ENCODE measurements at places on chromosomes 1 and 21.

DNA sequence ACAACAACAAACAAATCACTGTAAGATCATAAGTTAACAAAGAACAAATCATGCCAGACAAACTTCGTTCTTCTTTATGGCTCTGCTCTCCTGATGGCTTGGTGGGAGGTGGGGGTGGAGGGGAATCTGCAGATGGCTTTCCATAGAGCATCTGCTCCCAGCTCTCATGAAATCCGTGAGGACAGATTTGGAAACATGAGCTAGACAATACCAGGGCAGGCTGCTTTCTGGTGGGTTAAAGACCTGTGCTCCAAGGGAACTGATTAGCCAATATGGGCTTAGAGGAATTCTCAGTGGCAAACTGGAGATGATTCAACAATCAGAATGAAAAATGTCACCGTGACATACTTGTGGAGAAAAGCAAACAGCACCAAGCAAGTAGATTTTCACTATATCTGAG, 69.4 kb upstream of the TLR5 start:
- no peak for DNase-seq

GRCh38 chr1:183600136-183600535, 9.9 kb upstream of the NCF2 start:
- no peak for DNase-seq

DNA sequence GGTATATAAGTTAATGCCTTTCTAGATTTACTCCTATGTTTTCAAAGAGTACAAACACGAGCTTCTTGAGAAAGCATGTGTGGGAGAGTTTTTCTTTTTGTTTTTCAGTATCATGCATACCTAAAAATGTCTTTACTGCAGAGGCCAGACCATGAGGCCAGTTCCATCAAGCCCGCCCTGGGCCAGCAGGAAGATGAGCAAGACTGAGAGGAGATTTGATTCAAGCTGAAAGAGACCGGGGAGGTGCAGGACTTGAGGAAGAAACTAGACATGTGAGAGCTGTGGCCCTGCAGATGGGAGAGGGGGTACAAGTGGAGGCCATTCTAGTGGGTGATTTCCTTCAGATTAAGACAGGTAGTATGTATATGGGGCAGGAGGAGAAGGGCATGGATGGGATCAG, 33.4 kb upstream of the NTPCR start:
- no peak for DNase-seq

DNA sequence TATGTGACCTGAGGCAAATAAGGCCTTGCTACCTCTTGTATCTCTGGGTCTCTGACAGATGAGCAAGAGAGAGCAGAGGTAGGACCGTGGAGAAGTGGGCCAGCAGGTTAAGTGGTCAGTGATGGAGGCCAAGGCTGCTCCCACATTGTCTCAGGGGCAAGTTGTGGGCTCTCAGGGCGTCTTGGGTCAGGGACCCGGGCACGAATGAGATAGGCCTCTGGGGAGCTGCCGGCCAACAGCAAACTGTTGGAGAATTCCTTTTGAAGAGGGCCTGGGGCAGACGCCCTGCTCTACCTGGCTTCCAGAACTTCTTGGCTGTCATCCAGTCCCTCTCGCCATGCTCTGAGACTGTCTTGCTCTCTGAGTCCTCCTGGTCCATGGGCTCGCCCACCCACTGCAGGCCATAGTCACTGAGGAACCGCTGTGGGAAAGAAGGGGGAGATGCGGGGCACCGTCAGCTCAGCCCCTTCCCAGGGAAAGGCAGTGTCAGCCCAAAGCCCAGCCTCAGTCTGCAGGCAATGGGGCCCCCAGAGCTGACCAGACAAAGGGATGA, 12.4 kb downstream of the UBXN11 start:
- DNase-seq: no peak

GRCh38 chr1:182119631-182120030, 58.1 kb upstream of the ZNF648 start:
- DNase-seq: no peak

DNA sequence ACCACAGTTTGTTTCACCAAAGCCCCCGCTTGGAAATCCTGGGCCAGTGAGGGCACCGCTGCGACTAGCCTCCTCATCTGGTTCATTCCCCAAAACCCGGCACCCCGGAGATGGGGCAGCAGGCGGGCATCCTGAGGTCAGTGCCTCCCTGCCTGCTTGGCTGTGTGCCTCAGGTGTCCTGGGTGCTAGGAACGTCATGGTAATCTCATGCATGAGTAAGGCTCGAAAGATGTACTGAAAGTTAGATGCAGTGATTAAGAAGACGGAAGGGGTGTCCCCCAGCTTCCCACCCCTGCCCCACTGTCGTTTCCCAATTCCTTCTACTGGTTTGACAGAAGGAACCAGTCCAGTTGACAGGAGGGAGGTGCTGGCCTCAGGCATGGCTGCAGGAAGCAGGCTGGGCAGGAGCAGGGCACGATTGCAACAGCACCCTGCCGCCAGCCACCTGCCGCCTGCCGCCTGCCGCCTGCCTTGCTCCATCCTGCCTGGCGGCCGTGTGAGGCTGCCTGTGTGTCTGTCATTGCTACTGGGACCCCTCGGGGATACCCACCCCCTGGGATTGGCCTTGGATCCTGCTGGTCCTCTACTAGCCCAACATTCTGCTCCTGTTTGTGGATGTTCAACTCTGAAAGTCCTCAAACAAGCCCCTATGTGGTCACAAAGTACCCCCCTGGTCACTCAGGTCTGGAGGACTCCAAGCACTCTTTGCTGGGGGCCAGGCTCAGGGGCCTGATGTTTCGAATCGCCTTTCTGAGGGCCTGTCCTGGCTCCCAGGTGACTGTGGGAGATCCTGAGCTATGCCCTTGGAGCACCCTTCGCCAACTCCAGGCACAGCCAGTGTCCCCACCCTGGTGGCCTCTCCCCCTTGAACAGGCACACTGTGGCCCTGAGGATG, 73.0 kb upstream of the IFFO2 start:
- no peak for DNase-seq

GRCh38 chr1:19710825-19711611, 46.3 kb downstream of the HTR6 start:
- no peak for DNase-seq

DNA sequence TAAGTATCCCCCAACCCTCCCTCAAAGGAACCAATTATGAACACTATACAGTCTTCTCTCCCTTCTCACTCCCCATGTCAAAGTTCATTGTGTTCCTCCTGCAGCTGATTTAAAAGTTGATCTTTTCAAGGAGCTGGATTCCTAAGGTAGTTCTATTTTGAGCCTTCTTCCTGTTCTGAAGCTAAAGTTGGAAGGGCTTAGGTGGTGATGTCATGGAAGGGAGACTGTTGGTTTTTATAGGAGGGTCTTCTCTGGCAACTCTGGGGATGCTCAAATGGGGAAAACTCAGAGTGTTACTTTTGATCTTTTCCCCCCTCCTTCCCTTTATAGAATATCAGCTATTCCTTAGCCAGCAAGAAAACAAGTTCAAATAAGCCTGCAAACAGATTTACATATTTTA, 83.0 kb upstream of the AK4 start:
- no peak for DNase-seq

DNA sequence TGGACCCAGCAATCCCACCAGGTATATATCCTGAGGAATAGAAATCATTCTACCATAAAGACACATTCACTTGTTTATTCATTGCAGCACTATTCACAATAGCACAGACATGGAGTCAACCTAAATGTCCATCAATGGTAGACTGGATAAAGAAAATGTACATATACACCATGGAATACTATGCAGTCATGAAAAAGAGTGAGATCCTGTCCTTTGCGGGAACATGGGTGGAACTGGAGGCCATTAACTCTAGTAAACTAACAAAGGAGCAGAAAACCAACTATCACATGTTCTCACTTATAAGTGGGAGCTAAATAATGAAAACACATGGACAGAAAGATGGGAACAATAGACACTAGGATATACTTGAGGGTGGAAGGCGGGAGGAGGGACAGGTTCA, 36.1 kb upstream of the PRKACB start:
- no peak for DNase-seq

DNA sequence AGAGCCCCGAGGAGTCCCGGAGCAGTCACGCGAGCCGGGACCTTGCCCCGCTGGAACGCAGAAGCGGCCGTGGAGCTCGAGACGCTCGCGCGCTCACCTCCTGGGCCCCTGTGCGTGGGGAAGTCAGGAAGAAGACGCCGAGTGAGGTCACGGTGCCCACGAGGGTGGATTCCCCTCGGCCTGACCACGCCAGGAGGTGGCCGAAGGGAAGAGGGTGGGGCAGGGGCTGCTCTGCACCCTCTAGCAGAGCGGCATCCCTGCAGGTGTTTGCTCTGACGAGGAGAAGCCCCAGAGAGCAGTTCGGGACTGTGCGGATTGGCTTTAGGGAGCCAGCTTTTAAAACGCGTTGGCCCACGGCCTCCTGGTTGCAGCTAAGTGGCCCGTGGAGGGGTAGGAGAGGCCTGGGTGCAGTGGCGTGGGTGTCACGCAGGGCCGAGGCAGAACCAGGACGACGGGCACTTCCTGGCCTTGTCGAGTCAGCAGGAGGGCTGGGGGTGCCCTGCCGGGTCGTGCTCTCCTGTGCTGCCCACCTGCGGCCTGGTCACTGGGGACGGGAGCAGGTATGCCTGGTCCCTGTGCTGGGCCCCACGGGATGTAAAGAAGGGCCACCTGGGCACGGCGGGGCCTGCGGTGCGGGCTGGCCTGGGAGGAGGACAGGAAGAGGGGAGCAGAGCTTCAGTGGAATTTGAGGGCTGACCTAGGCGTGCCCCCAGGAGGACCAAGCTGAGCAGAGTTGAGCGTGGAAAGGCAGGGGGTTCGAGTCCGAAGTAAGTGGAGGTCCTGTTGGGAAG, 1.0 kb downstream of the PDXK start:
- no peak for DNase-seq

DNA sequence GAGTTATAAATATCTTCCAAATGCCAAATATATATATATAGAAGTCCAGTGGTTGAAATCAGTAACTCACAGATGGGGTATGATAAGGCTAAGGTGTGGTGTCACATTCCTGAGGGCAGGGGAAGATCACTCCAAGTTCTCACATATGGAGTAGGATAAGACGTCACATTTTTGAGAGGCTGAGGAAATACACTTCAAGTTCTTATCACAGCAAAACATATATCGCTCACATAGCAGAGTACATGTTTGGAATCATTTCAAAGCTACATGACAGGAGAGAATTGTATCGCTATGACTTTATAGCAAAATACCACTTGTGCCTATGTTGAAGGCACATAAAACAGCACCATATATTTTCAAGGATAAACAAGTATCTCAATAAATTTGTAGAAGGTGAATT, 55.1 kb downstream of the RBM11 start:
- no peak for DNase-seq

DNA sequence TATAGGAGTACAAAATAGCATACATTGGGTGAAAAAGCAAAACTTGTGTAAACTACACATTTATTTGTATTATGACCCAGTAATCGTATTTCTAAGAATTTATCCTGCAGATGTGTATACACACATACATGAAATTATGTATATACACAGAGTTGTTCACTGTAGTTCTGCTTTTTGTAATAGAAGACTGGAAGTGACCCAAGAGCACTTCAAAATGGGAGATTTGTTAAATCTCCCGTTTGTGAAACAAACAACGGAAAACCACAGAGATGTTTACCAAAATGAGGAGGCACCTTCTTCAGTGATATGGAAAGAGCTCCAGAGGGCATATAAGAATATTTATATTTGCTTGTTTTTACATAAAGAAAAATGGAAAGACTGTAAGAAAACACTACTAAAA, 18.0 kb upstream of the MNDA start:
- DNase-seq: no peak

- DNase-seq: peak; percentile 49
These were observed at the start of gene ITPKB for GRCh38 chr1:226738995-226739695. Gene ITPKB (minus strand): TSS chr1:226739282. CDS start chr1:226737458, 1,824 bp downstream.

GRCh38 chr1:5522531-5523145, 469.6 kb downstream of the NPHP4 start:
- DNase-seq: no peak

GRCh38 chr1:248361121-248361715, at the start of gene OR2T4:
Gene OR2T4 (plus strand): TSS chr1:248361665. CDS start chr1:248361665, 0 bp downstream.
- no peak for DNase-seq

GRCh38 chr1:238953448-238954010, 432.8 kb upstream of the CHRM3 start:
- DNase-seq: no peak

DNA sequence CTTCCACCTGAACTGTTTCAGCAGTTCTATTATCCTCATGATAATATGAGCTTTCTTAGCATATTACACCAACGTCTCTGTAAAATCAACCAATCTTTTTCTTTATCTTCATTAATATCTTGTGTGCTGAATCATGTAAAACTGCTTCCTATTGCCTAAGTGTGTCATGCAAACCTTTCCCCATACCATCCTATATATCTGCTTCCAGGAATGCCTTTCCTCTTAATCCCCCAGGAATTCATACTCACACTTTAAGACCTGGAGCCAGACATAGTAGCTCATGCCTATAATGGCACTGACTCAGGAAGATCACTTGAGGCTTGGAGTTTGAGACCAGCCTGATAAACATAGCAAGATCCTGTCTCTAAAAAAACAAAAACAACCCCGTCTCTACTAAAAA, 183.9 kb downstream of the NRIP1 start:
- DNase-seq: no peak

- DNase-seq: no peak
These were observed 62.5 kb upstream of the ZP4 start for GRCh38 chr1:237953238-237953637.

DNA sequence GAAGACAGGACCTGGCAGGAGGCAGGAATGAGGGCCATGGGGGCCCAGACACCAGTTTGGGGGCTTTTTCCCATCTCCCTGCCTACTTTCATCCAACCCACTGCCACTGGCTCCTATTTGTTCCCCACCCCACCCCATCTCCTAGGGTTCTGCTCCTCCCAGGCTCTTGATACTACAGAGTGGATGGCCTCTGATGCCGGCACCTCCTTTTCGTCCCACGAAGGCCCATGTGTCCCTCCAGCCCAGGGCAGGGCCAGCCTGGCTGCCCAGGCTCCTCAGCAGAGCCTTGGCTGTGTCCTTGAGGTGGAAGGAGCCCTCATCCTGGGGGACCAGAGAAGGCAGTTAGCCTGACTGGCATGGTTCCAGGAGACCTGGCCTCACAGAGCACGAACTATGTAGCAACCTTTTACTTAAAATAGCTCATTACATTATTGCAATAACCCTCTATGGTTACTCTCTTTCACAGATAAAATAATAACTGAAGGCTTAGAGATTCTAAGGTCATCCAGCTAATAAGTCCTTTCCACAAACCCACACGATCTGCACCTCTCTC, 3.5 kb downstream of the POMGNT1 start:
- no peak for DNase-seq

GRCh38 chr1:176879784-176880620, 284.5 kb downstream of the ASTN1 start:
- no peak for DNase-seq

DNA sequence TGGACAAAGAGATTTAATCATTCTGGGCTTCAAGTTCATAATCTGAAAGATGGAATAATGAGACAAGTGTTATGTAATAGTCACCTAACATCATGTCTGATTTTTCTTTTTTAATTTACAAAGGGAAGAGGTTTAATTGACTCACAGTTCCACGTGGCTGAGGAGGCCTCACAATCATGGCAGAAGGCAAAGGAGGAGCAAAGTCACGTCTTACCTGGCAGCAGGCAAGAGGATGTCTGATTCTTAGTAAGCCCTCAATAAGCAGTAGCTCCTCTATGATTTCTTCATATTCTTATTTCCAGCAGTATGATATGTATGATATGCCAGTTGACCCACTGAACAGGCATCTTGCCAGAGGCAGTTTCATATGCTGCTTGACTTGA, 152.7 kb downstream of the S1PR1 start:
- DNase-seq: no peak

- no peak for DNase-seq
These were observed 55.4 kb downstream of the SGIP1 start for GRCh38 chr1:66589326-66589725.

- DNase-seq: no peak
These were observed 202.9 kb downstream of the USP25 start for GRCh38 chr21:15932726-15933125.

- no peak for DNase-seq
These were observed 386.6 kb downstream of the PTBP2 start for GRCh38 chr1:97108179-97108578.
